ENCODE measurements at places on chromosomes 5 and 9.

- no peak for DNase-seq
These were observed 98.2 kb upstream of the SLCO6A1 start for GRCh38 chr5:102596951-102597350.

- no peak for DNase-seq
These were observed 67.5 kb downstream of the HSPA4 start for GRCh38 chr5:133119233-133119711.

DNA sequence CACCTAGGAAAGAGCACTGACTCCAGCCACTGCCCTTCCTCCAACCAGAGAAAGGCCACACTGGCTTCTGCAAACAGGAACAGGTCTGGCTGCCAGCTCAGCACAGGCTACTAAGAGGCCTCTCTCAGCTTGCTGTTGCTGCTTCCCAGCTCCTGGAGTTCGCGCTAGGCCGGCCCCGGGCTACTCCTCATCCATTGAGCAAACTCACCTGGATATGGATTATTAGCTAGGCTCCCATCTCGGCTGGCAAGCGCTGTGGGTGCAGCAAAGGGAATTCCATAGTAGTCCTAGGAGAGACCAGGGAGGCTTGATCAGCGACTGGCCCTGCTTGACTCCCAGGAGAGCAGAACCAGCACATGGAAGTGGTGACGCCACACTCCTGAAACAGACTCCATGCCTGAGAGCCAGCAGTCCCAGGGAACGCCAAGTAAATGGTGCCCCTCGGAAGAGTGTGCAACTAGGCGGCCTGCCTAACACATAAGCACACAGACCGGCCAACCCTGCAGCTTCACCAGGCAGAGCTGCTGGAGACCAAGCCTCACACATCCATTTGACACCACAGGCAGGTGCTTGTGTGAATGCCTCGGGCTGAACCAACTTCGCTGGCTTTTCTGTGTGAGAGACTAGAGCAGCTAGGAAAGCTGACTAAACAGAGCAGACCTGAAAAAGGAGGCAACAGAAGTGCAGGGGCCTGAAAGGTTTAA lies 107.2 kb downstream of the UBE2R2 start:
- no peak for DNase-seq

- peak; percentile 27 for DNase-seq
These were observed 338.4 kb downstream of the DNAH5 start for GRCh38 chr5:13606051-13606450.

DNA sequence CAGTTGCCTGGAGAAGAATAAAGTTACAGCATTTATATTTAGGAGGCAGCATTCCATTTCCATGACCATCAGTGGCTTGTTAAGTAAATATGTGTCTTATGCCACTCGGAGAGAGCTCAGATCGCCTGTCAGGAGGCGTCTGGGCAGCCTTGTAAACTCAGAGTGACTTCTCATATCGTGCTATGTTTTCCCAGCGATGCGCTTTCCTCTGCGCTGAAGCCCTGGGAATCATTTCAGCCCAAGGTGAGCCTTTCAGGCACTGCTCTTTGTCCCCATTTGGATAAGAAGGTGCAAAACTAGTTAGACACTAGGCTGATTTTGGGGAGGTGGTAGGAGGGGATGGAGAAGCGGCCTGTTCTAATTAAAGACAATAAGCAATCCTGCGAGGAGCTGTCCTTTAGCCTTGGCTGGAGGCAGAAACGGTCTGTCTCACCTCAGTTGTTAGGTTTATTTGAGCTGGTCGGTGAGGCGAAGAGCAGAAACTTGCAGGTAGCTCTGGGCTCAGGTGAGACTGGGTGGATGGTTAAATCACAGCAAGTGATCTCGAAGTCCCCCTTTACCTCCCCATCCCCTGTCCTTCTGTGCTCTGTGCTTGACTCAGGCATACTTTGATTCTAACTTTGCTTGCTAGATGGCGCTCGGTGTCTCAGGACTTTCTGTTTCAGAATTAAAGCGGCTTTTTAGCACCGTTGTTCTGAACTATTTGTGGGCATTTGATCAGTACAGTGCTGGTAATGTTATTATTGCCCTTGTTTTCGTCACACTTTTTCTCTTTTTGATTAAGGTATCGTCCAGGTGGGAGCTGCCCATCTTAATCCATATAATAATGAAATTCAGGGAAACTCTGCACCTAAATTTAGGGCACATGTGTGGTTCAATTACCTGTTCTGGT lies 24.6 kb downstream of the NR2F1 start:
- no peak for DNase-seq

GRCh38 chr9:77020413-77021290 lies 1.2 kb downstream of the FOXB2 start:
- no peak for DNase-seq

Measured in Panc1 (cell line).